ENCODE measurements at places on chromosomes 3 and 15. TPM values are rescaled to one million over a fixed set of nuclear protein-coding genes. Genes with fewer than 3 reads are reported as not detected.

The KLHL40 gene
- total RNA-seq = not detected

DNA sequence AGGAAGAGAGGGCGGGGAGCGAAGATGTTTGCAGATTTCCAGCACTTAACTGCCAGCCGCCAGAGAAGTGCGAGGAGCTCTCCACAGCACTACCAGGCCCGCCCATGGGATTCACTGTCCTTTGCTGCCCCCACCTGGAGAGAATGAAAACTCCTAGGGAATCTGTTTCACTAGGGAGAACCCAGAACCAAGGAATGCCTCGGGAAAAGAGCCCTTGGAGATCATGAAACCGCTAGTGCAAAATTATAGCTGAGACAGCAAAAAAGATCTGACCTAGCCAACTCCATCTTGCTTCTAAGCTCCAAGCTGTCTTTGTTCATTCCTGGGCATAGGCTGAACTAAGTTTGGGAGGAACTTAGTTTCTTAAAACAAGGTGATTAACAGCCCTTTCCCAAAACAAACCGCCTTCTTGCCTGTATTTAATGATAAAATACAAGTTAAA is 82.6 kb upstream of the GCNT3 start:
- peaks cover 14% of the 10 kb centered on the region for H3K4me1 ChIP-seq
- no peak overlapping the region for H3K27ac ChIP-seq
- H3K36me3 ChIP-seq = no peaks in the 10 kb centered on the region
- peak; percentile 74 for DNase-seq
- H3K4me3 ChIP-seq = no peak overlapping the region

GRCh38 chr15:73578026-73578425 is 55.2 kb downstream of the NPTN start:
- H3K27ac ChIP-seq = no peak overlapping the region
- no peak for DNase-seq
- H3K27me3 ChIP-seq = no peaks in the 10 kb centered on the region
- H3K36me3 ChIP-seq = peaks cover 34% of the 10 kb centered on the region

- H3K27ac ChIP-seq = no peak overlapping the region
- no peaks in the 10 kb centered on the region for H3K4me1 ChIP-seq
- no peak overlapping the region for H3K4me3 ChIP-seq
- DNase-seq = no peak
- H3K27me3 ChIP-seq = peaks cover 15% of the 10 kb centered on the region
- no peaks in the 10 kb centered on the region for H3K36me3 ChIP-seq
Measured at GRCh38 chr3:37934631-37935289, 55.8 kb upstream of the VILL start.

DNA sequence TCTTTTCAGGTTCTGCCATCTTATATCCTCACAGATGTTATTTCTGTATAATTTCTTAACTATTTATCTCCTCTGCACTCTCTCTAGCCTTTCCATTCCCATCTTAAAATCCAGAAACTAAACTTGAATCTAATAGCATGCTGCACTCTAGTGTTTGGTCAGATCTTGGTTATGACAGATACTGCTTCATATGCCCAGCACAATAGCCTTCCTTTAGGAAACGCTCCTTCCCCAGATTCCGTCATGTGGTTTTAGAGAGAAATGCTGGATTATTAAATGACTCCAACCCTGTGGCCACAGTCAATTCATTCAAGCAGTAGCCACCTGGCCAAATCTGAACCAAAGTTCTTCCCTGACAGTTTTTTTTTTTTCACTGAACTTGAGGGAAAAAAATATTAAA is 19.4 kb downstream of the RASGRP1 start:
- no peak overlapping the region for H3K4me3 ChIP-seq
- peaks cover 87% of the 10 kb centered on the region for H3K36me3 ChIP-seq
- no peaks in the 10 kb centered on the region for H3K27me3 ChIP-seq
- DNase-seq = no peak
- H3K27ac ChIP-seq = no peak overlapping the region

DNA sequence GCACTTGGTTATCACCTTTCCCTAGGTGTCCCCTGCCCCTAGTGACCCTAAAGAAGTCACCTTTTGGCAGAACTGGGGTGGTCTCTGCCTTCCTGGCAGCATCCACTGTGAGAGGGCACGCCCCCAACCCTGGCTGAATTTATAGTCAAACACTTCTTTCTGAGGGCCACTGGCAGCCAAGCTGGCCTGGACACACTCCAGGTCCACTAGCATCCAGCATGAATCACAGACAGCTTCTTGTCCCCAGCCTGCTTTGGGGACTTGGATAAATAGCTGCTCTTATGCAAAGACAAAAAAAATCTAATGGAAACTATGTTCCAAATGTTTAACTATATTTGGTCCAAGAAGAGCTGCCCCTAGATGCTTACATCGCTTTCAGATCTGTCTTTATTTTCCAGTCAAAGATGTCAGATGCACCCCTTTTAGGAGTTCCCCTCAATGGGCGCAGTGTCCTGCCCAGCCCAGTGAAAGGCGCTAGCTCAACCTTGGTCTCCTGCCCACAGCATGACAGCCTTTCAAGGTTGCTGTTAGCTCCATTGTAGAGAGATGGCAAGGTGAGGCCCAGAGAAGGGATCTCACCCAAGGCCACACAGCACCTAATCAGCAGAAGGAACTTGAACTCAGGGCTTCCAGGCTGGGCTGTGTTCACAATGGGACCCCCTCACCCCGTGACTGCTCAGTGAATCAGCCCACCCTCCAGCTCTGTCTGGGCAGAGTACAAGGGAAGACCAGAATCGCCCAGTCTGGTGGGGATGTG is 7.0 kb downstream of the RASL12 start:
- DNase-seq = no peak
- H3K36me3 ChIP-seq = no peaks in the 10 kb centered on the region
- peaks cover under 1% of the 10 kb centered on the region for H3K4me1 ChIP-seq
- no peak overlapping the region for H3K4me3 ChIP-seq
- no peak overlapping the region for H3K27ac ChIP-seq

The GPR62 gene
- total RNA-seq = not detected

DNA sequence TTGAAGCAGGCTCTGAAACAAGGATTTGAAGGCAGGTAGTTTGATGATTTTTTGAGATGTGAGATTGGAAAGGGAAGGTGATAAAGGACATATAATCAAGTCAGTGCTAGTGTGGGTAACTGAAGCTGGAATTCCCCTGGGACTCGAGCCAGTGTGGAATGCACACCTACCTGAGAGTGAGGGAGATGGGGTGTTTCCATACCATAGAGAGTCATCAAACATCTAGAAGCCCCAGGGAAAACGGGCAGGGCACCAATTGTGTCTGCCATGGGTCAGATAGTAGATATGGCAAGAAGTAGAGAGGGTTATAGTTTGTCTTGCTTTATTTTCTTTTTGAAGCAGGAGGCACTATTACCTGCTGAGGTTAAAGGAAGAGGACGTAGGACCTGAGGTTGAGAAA is 120.0 kb downstream of the SSR3 start:
- H3K4me3 ChIP-seq = no peak overlapping the region
- no peak overlapping the region for H3K27ac ChIP-seq
- H3K27me3 ChIP-seq = peaks cover 39% of the 10 kb centered on the region
- H3K36me3 ChIP-seq = no peaks in the 10 kb centered on the region
- peaks cover 1% of the 10 kb centered on the region for H3K4me1 ChIP-seq
- DNase-seq = no peak

The DUOXA2 gene
- total RNA-seq = not detected

The EAF2 gene
- 23.7 TPM for total RNA-seq

- peaks cover 11% of the 10 kb centered on the region for H3K27me3 ChIP-seq
- no peak for DNase-seq
- no peaks in the 10 kb centered on the region for H3K36me3 ChIP-seq
Measured at GRCh38 chr3:156311930-156312329, 191.6 kb downstream of the KCNAB1 start.

- no peaks in the 10 kb centered on the region for H3K36me3 ChIP-seq
- no peak overlapping the region for H3K4me3 ChIP-seq
- peaks cover 9% of the 10 kb centered on the region for H3K27me3 ChIP-seq
- no peak overlapping the region for H3K27ac ChIP-seq
- DNase-seq = no peak
- H3K4me1 ChIP-seq = no peaks in the 10 kb centered on the region
Measured at GRCh38 chr3:150059241-150059640, 88.5 kb upstream of the PFN2 start.

- H3K4me3 ChIP-seq = no peak overlapping the region
- H3K4me1 ChIP-seq = no peaks in the 10 kb centered on the region
- no peak for DNase-seq
- no peaks in the 10 kb centered on the region for H3K36me3 ChIP-seq
- H3K27me3 ChIP-seq = peaks cover 6% of the 10 kb centered on the region
Measured at GRCh38 chr15:99763827-99764226, 30.6 kb upstream of the LYSMD4 start.

DNA sequence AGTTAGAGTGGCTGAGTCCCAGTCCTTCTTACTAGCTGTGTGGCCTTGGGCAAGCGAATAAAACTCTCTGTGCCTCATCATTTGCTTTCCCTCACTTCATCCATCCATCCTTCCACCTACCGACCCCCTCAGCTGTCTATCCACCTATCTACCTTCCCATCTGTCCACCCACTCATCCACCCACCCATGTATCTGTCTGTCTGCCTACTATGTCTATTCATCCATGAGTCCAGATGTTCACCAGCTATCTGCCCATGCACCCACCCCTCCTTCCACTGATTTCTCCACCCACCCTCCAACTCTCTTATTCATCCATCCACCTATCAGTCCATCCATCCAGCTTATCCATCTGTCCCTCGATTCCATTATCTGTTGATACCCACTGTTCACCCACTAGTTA is 60.4 kb upstream of the ATP2B2 start:
- peaks cover 32% of the 10 kb centered on the region for H3K27me3 ChIP-seq
- no peak overlapping the region for H3K27ac ChIP-seq
- H3K4me1 ChIP-seq = no peaks in the 10 kb centered on the region
- no peak overlapping the region for H3K4me3 ChIP-seq
- no peaks in the 10 kb centered on the region for H3K36me3 ChIP-seq

GRCh38 chr3:73827204-73827603 is 202.5 kb upstream of the PDZRN3 start:
- no peaks in the 10 kb centered on the region for H3K36me3 ChIP-seq
- H3K4me1 ChIP-seq = no peaks in the 10 kb centered on the region
- DNase-seq = no peak
- no peaks in the 10 kb centered on the region for H3K27me3 ChIP-seq
- H3K4me3 ChIP-seq = no peak overlapping the region

The PHC3 gene
- total RNA-seq = 74.5 TPM

DNA sequence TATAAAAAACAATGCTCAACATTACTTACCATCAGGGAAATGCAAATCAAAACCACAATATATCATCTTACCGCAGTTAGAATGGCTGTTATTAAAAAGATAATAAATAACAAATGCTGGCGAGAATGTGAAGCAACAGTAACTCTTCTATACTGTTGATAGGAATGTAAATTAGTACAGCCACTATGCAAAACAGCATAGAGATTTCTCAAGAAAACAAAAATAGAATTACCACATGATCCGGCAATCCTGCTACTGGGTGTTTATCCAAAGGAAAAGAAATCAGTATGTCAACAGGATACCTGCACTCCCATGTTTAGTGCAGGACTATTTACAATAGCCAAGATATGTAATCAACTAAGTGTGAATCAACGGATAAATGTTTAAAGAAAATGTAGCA is 48.1 kb downstream of the ADAM10 start:
- no peak for DNase-seq
- no peak overlapping the region for H3K27ac ChIP-seq
- no peak overlapping the region for H3K4me3 ChIP-seq
- peaks cover 75% of the 10 kb centered on the region for H3K36me3 ChIP-seq
- no peaks in the 10 kb centered on the region for H3K27me3 ChIP-seq

DNA sequence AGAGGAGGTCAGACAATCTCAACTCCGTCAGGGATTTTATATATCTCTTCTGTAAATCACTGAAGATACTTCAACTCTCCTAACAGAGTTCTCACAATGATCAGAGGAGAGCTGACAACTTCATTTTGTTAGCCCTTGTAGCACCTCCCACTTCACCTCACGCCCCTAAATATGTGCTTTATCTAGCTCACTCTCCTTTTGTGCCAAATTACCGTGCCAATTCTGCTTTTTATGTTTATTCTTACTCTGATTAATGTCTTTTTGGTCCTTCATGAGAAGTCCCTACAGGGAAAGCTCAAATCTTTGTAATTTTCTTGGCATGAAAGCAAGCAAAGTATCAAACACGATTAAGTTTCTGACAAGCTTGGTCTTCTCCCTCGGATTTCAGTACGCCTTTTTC is 636.1 kb upstream of the NAALADL2 start:
- H3K4me3 ChIP-seq = no peak overlapping the region
- no peaks in the 10 kb centered on the region for H3K4me1 ChIP-seq
- H3K27ac ChIP-seq = no peak overlapping the region
- H3K27me3 ChIP-seq = no peaks in the 10 kb centered on the region
- no peaks in the 10 kb centered on the region for H3K36me3 ChIP-seq

DNA sequence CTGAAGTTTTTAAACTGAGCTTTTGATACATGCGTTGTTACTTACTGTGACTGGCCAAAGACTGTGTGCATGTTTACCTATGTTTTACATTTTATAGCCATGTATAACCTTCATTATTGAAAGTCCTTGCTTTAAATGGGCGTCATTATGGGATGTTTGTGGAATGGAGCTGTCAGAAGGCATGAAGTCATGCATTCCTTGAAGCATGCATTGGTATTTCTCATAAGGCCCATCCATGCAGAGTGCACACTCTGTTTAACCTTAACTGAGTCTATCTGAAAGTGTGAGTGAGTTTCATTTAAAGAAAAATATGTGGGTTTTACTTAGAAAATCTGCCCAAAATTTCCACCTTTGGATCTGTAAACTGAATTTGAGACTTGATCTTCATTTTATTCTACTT is 51.1 kb downstream of the PSMD6 start:
- peaks cover 89% of the 10 kb centered on the region for H3K4me1 ChIP-seq
- H3K27ac ChIP-seq = peak overlapping the region; percentile 74
- H3K27me3 ChIP-seq = no peaks in the 10 kb centered on the region

Data from activated CD4-positive, alpha-beta memory T cell treated with anti-CD3 and anti-CD28 coated beads, Interleukin-2, amount 10 ng/mL, durations not matched to agents 7 days and 5 days (primary cell).